ENCODE measurements at places on chromosomes 3 and 15.

GRCh38 chr3:115478359-115478758, 145.0 kb upstream of the GAP43 start:
- no peak for DNase-seq

- DNase-seq, result no peak
These were observed 26.7 kb upstream of the LRTM1 start for GRCh38 chr3:54954521-54954920.

GRCh38 chr3:42022355-42022754, 60.5 kb upstream of the ULK4 start:
- no peak for DNase-seq

- no peak for DNase-seq
These were observed 119.1 kb upstream of the ADAMTS9 start for GRCh38 chr3:64806668-64807605.

DNA sequence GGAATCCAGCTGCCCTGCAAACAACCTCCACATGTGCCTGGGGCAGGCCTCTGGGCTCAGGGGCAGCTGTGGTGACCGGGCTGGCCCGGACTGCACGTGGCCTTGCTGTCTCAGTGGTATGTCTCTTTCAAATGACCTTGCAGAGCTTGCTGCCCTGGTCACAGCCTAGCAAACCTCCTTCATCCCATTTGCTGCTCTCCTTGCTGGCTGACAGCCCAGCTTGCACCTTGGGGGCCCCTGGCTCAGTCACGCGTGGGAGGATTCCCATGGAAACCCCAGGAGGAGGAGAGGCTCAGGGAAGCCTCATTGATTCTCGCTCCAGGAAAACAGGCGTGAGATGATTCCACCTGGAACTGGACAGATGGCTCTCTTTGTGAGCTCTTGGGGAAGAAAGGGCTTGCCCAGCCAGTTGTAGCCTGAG, 5.6 kb downstream of the SPSB4 start:
- DNase-seq, result no peak

- DNase-seq, result no peak
These were observed 47.2 kb upstream of the SLC41A3 start for GRCh38 chr3:126130981-126131745.

- DNase-seq, result no peak
These were observed 86.9 kb downstream of the KLF15 start for GRCh38 chr3:126270145-126270811.

- DNase-seq, result no peak
These were observed 23.7 kb downstream of the SETMAR start for GRCh38 chr3:4326868-4327267.

GRCh38 chr3:101509281-101509680, 3.7 kb downstream of the SENP7 start:
- DNase-seq, result no peak

GRCh38 chr15:69090197-69090948, 70.1 kb upstream of the GLCE start:
- no peak for DNase-seq

- no peak for DNase-seq
These were observed 59.5 kb downstream of the MLH1 start for GRCh38 chr3:37052860-37053259.

DNA sequence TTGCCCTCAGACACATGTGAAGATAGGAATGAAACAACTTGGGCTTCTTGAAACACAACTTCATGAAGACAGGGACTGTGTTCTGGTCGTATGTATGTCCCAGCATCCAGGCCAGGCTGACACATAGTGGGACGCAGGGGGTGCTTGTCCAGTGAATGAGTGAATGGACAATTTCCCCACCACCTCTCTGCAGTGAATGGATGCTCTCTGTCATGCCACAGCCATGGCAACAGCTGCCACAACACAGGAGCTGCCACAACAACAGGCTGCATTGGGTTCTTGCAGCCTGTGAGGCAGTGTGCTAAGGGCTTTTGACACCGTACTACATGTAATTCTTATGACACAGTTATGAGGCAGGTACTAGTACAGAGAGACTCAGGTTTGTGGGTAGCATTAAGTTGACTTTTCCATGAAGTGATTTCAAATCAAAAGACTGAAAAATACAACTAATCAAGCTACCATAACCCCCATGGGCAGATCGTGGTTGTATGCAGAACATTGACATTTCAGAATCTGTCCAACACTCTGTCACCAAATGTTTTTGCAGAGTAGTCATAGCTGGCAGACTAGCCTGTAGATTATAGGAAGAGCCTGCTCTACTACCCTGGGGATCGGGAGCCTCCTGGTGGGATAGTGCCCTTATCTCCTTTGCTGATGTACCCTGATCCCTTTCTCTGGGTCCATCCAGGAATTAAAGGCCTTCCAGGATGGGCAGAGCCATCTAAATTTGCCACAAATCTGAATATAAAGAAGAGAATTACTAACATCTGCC, 40.8 kb downstream of the CLSTN2 start:
- DNase-seq, result no peak

GRCh38 chr3:197372047-197372661, 73.7 kb upstream of the DLG1 start:
- DNase-seq, result no peak

DNA sequence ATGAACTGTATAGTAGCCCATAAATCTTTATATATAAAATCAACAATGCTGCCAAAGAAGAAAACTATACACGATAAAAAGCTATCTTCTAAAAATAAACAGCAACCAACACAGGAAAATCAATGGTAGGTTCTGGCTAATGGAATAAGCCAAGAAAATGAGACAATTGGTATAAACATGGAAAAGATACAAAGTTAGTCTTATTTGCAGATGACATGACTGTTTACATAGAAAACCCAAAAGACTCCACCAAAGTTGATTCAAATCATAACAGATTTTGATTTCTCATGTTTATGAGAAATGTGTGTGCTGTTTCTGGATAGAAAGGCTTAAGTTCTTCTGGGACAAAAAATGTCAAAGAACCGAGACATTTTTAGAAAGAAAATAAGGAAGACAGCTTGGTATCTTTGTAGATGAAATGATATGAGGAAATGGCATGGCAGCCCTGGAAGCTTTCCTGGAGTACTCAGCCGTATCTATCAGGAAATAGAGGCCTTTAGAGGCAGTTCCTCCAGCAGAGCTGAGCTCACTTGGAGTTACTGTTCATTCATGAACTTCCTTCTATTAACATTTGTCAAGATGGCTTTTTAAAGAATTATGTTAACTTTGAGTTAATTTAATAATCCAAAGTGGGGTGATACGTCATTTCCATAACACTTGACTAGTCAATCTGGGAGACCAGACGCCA, 36.7 kb upstream of the VILL start:
- no peak for DNase-seq

DNA sequence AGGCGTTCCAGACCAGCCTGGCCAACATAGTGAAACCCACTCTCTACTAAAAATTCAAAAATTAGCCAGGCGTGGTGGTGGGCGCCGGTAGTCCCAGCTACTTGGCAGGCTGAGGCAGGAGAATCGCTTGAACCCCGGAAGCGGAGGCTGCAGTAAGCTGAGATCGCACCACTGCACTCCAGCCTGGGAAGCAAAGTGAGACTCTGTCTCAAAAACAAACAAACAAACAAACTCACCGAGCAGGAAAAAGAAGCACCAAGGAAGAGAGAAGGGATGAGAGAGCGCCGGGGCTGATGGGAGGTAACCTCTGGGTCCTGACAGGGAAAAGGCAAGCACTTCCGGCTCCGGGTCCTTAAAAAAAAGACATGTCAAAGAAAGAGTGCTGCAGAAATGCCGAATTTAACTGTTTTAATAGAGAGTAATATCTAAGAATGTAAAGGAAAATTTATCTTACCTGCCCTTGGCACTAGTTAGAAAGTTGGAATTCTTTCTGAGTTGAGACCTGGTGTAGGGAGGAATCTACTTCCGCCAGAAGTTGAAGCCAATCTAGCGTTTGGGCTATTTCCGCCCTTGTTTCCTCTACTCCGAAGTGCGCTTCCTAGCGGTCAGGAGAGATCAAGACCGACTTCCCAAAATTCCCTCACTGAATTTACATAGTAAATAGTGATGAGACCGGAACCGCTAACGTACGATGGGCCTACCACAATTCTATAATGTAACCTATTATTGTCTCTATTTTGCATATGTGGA, 29.1 kb downstream of the EFCAB12 start:
- peak; percentile 22 for DNase-seq

DNA sequence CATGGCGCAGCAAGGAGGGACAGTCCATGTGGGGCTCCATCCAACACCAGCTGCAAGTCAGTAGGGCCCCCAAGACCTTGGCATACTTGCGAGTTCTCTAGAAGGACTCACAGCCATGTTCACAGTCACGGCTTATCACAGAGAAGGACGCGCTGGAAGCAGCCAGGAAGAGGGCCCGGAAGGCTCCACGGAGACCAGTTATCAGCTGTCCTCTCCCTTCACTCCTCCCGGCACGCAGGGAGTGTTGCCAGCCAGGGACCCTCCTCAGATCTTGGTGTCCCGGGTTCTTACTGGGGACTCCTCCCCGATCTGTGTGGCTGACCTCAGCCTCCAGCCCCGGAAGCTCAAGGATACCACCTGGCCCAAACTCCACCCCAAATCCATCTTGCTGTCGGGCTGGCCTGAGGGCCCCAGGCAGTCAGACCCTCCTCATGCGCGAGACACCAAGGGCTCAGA, 68.0 kb downstream of the SLTM start:
- no peak for DNase-seq

- DNase-seq, result no peak
These were observed 27.9 kb downstream of the AKAP13 start for GRCh38 chr15:85408270-85408746.

GRCh38 chr3:140236836-140237501, 302.0 kb downstream of the CLSTN2 start:
- DNase-seq, result no peak

DNA sequence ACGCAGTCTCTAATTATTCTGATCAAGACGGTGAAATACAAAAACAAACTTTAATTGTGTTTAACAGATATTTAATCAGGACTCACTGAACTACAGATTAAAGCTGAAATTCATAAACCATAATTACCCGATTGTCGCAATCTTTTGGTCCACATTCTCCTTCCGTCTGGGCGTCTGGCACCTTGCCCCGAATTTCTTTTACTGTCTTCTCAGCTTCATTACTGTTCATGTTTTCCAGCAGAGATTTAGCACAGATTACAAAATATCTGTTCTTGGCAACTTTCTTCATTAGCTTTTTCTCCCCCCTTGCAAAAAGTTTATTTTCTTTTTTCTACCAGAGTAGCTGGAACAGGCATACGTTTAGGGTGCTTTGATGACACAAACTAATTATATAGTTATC, 271.4 kb downstream of the TIGIT start:
- DNase-seq, result no peak

GRCh38 chr3:177353140-177353539, 155.9 kb upstream of the TBL1XR1 start:
- DNase-seq, result no peak

DNA sequence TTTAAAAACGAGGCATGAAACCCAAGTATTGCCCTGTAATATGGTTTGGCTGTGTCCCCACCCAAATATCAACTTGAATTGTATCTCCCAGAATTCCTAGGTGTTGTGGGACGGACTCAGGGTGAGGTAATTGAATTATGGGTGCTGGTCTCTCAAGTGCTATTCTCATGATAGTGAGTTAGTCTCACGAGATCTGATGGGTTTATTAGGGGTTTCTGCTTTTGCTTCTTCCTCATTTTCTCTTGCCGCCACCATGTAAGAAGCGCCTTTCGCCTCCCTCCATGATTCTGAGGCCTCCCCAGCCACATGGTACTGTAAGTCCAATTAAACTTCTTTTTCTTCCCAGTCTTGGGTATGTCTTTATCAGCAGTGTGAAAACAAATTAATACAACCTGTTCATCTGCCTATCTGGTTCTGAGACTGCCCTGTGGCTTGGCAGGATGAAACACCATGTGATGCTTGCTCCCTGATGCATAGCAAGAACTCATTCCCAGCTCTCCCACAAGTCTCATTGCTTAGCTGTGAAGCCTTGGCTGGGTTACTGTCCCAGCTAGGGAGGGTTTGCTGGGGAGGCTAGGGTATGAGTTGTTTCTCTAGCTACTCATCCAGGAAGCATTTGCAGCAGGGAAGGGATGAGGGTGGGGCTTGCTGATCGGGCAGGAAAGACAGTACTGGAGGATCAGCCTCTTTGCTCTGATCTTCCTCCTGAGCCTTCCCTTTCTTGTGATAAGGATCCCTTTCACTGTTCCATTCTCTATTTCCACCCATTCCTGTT, 3.7 kb upstream of the SQOR start:
- DNase-seq, result no peak

- DNase-seq, result no peak
These were observed 55.5 kb downstream of the PLS1 start for GRCh38 chr3:142651711-142652110.

DNA sequence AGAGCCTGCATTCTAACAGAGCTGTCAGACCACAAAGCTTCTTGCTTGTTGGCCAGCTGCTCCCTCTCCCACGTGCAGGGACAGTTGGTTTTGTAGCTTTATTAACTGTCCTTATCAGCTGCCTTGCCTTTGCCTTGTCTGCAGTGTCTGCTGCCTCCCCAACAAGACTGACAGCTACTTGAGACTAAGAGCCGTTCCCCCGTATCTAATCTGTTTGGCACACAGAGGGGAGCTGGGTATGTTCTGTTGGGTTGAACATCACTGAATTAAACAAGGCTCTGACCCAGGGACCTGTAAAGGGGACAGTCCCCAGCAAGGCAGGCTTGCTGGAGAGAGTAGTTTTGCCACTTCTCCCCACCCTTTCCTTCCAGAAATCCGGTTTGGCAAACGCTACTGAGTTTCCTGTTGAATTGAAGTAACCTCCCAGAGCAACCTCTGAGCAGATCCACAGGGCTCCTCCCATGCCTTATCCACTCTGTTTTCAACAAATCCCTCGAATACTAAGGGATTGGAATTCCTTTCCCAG, 116.1 kb downstream of the ANP32A start:
- DNase-seq, result no peak

DNA sequence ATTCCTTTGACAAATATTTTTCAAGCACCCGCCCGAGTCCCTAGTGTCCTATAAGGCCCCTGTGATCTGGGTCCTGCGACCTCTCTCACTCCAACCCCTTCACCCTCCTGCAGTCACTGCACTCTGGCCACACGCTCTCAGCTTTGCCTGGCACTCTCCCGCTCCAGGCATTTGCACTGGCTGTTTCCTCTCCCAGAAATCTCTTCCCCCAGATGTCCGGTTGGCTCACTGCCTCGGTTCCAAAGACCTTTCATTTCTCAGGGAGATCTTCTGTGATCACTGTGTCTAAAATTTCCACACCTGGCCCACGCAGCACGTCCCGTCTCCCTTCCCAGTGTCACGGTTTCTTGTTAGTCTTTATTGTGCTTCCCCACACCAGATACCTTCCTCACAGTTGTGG, 97.4 kb downstream of the WNT7A start:
- DNase-seq, result no peak

- DNase-seq, result no peak
These were observed 75.7 kb downstream of the GAP43 start for GRCh38 chr3:115698851-115699591.

DNA sequence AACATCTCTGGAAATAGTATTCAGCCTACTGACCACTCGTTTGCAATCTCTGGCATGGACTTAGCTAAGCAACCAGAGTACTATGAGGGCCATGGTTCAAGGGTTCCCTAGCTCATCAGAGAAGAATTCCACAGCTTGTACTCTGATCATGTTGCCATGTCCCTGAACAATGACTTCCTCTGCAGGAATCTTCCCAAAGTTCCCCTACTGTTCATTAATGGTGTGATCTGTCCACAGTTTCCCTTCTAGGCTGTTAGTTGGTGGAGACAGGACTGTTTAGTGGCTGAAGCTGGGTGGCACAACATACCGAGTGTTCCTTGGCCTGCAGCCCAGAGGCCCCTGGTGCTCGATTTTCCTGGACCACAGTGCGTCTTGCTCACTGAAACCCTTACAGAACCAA, 44.4 kb upstream of the GALNT15 start:
- DNase-seq, result no peak

- no peak for DNase-seq
These were observed 153.5 kb downstream of the UACA start for GRCh38 chr15:70609889-70610288.

GRCh38 chr15:73746883-73747282, 6.3 kb downstream of the INSYN1 start:
- no peak for DNase-seq
